NCI-H187 (cell line): ENCODE measurements at places on chromosomes 5 and 9.

- DNase-seq: no peak
Measured at GRCh38 chr5:21765406-21765805, 1087.7 kb downstream of the CDH12 start.

- DNase-seq: no peak
Measured at GRCh38 chr9:86257391-86257790, 2.1 kb downstream of the C9orf153 start.

GRCh38 chr9:114227288-114228015 is 72.1 kb downstream of the COL27A1 start:
- DNase-seq: no peak

DNA sequence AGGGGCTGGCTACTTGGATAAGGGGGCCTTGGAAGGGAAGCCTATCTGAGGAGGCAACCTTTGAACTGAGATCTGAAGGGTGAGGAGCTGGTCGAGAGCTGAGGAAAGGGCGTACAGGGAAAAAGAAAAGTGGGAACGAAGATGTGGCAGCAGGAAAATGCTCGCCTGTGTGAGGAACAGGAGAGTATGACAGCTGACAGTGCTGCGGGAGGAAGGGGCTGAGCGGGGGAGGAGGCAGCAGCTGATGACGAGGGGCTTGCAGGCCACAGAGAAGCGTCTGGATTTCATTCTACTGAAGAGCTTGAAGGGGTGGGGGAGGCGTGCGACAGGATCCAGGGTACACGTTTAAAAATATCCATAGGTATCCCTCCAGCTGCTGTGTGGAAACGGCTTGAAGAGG is 28.9 kb downstream of the SH3PXD2B start:
- DNase-seq: no peak

DNA sequence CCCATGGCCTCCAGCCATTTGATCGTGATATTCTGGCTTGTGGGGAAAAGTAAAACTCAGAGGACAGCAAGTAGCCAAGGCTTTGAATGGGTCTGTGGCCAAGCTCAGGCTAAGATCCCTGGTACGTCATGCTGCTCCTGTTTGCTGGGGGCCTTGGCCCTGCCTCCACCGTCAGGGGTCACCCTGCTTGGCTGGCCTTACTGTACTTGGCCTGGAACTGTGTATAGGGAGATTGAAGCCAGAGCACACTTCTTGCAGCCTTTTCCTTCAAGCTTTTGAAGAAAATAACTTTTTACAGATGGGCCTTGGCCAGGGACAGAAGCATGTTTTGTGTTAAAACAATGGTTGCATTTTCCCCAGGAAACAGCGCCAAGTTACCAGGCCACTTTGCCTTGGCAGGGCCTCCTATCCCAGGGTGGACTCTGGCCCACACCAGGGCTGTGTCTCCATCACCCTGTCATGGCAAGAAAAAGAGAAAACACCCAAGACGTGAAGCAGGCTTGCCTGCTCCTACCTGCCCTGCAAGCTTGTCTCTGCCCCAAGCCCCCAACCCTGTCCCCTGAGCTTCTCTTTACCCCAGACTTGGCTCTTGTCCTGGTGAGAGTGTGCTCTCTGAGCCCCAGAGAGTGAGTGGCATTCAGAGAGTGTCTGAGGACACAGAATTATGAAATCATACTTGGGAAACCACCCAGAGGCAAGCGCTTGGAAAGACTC is 286.9 kb downstream of the GADD45G start:
- no peak for DNase-seq

GRCh38 chr9:114991861-114992260 is 61.5 kb upstream of the TNFSF8 start:
- DNase-seq: no peak

- no peak for DNase-seq
Measured at GRCh38 chr5:177295924-177296323, 7.6 kb downstream of the RAB24 start.

DNA sequence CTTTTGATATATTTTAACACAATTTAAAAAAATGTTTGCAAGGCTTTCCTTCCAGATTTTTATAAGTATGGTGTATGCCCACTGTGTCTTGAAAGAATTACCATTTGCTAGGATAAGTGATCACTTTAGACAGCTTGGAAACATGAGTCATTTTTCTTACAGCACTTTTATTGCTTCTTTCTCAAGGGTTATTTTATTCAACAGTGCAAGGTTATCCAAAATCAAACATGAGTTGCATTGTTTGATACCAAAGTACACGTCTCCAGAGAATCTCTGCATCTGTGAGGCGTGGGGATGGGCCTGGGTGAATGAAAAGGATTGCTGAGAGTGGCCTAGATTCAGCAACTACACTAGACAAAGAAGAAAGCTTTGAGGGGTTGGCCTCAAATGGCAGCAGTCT is 329.6 kb downstream of the ADAMTS6 start:
- no peak for DNase-seq

DNA sequence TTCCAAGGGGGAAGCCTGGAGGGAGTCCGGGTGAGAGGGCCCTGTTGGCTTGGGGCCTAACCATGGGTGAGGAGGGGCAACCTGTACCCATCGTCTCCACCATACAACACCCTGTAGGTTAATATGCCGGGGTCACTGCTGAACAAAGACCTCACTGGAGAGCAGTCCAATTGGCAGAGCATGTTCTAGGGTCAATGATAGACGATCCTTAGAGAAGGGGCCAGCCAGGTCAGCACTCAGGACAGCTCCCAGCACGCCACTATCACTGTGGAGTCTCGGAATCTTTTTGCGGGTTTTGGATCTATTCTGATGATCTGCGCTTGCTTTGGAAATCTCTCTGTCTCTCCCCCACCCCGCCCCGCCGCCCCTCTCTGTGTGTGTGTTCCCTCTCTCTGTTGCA is 218.4 kb upstream of the MVB12B start:
- no peak for DNase-seq

DNA sequence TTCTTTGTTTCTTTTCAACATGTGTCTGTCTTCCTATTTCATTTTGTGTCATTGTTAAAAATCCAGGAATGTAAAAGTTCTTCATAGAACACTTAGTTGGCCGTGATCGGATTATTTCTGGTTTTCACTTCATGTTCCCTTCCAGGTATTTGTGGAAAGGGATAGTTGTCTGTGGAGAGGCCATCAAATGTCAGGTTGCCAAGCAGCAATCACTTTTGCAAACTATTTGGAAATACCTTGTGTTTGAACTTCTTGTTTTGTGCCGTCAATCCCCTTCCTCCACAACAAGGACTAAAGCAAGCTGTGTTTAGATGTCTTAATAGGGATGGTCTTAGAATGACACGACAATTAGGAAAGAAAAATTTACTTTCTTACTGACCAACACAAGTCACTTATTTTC is 116.9 kb upstream of the MPDZ start:
- no peak for DNase-seq
